ENCODE measurements at places on chromosomes 7 and 10. TPM values are rescaled to one million over a fixed set of nuclear protein-coding genes. Genes with fewer than 3 reads are reported as not detected.

PNLIPRP1 gene
- total RNA-seq = not detected

ARL5B gene
- 14.6 TPM for total RNA-seq

GRM8 gene
- 0.13 TPM for total RNA-seq

SAMD9L gene
- total RNA-seq = 14.1 TPM

CLDN3 gene
- not detected for total RNA-seq

EN2 gene
- total RNA-seq = not detected

CYP3A5 gene
- not detected for total RNA-seq

PDGFA gene
- 91.5 TPM for total RNA-seq

EPHA1 gene
- not detected for total RNA-seq

GBX1 gene
- total RNA-seq = not detected

VWDE gene
- total RNA-seq = not detected

LIPJ gene
- total RNA-seq = not detected

SPDYE8 gene
- total RNA-seq = not detected

GNGT1 gene
- not detected for total RNA-seq

LMTK2 gene
- 11.8 TPM for total RNA-seq

COBL gene
- not detected for total RNA-seq

EPHB6 gene
- 18.4 TPM for total RNA-seq

SH2B2 gene
- 3.1 TPM for total RNA-seq

PCLO gene
- 0.03 TPM for total RNA-seq

HTR7 gene
- total RNA-seq = 21.2 TPM

APBB1IP gene
- 0.26 TPM for total RNA-seq

MLLT10 gene
- 47.3 TPM for total RNA-seq

BMPR1A gene
- 60.5 TPM for total RNA-seq

ZNF775 gene
- 4.0 TPM for total RNA-seq

LIPN gene
- total RNA-seq = not detected

CHAT gene
- not detected for total RNA-seq

MYH16 gene
- not detected for total RNA-seq

EEPD1 gene
- total RNA-seq = 3.8 TPM

THNSL1 gene
- total RNA-seq = 7.0 TPM
